Activated CD4-positive, CD25-positive, alpha-beta regulatory T cell (primary cell): ENCODE measurements at places on chromosomes 4 and X.

DNA sequence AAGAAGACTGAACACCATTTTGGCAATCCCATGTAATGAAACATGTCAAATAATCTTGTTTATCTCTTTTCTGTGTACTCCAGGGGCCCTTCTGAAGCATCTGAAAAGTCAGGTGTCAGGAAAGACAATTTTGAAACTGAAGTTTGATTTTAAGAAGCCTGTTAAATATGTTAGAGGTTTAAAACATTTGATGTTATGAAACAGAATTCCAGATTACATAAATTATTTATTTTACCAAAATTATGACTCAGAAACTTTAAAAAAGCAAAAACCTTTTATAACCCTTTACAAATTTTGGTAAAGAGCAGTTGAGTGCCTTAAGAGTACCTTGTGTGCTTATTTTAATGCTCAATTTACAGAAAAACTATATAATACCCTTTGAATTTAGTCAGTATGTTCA, 130.8 kb downstream of the PAPSS1 start:
- DNase-seq = no peak

- no peak for DNase-seq
Observed at GRCh38 chrX:112736310-112736709, 56.6 kb upstream of the LHFPL1 start.

DNA sequence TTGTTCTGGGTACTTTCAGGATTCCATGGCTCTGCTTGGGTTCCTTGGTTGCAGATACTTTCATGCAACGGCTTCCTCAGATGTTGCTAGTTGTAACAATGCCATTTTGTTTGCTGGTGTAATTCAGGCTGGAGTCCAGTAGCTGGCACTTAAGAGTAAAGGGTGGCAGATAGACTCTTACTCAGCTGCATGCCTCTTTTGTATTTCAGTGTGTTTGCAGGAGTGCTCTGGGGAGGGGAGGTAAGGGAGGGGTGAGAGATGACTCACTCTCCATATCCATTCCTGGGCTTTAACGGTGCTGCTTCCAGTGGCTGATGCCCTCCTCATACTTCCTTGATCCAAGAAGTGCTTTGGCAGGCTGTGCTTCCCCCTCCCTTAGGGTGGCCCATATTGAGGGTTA, 155.2 kb downstream of the ZNF330 start:
- DNase-seq = no peak

GRCh38 chr4:46715468-46715867, 193.6 kb downstream of the COX7B2 start:
- DNase-seq = no peak

DNA sequence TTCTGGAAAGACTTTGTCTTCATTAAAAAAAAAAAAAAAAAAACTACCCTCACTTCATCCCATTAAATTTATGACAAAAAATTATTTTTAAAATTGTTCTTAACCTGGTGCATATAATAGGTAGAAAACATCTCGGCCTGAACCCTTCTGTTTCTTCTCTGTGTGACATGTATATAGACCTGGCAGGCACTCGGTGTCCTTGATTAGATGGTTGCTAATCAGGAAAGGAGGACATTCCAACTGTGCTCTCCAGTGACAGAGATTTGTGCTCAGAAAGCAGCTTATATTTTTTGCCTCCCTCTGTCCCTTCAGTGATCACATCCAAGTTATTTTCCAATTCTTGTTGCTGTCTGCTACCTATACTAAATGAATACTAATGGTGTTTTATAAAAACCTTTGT, 355.6 kb downstream of the CBLL2 start:
- DNase-seq = no peak

- no peak for DNase-seq
Observed at GRCh38 chr4:1969928-1970723, 38.6 kb downstream of the NELFA start.
